Spinal cord (tissue), 10 donors: ENCODE measurements at places on chromosomes 6 and 20. TPM values are rescaled to one million over a fixed set of nuclear protein-coding genes. Genes with fewer than 3 reads are reported as not detected.

Gene CLIC1
- total RNA-seq = 322 TPM

Gene DEFB132
- total RNA-seq = not detected

Gene HLA-DMB
- total RNA-seq = 13.7 TPM

DNA sequence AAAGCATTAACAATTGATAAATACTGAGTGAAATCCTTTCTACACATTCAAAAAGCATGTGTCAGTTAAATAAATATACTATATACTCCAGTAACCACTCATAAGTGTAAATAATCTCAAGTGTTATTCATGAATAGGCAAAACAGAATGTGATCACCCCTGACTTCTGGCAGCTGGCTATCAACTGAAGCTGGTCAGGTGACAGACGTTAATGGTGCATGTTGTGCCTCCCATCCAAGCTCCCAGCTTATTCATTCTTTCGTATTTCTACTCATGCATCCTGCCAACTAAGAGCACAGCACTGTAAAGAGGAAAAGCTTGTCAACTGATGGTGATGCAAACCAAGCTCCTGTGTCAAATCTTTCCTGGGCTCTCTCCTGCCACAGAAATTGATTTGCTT, 7.7 kb downstream of the PSMB1 start:
- no peak for DNase-seq

DNA sequence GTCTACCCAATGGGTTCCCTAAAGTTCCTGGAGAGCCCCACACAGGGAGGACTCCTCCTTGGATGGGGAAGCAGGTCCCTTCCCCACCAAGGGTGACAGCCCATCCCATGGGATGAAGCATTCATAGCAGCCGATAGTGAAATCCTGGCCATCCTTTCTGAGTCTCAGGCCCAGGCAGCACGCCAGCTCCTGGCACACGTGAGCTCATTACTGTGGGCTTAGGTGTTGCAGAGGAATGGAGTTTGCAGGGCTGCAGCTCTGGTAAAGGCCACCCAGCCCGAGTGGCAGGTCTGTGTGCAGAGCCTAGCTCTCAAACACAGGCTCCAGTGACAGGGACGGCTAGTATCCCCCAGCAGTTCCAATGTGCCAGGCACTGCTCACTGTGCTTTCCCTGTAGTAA, 31.0 kb downstream of the SIRPA start:
- DNase-seq = no peak

DNA sequence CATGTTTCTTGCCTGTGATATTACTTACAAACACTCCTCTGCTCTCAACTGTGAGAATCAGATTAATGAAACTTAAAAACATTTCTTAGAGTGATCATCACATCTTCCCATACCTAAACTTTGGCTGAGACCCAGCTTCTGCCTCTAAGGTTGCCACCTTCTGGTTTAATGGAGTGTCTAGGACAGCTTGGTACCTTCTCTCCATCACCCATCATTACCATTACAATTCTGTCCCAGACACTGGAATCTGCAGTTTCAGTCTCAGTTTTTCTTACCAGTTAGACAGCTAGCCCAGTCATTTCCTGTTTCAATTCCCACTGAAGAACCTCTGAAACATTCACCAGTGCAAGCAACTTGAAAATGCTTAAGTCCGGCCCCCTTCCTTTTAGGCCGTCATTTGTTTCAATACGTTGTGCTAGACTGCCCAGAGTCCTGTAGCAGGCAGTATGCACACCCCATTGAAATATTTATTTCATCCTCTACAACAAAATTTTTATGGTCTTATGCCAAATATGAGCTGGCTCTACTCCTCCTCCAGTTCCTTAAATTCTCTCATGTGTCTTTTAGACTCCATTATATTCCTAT, 107.0 kb upstream of the FOXO3 start:
- no peak for DNase-seq

- peak; percentile 92 for DNase-seq
Measured at GRCh38 chr6:147506704-147507114, 1.8 kb upstream of the SAMD5 start.

GRCh38 chr6:131811500-131811899, 3.7 kb downstream of the ENPP1 start:
- no peak for DNase-seq

- DNase-seq = no peak
Measured at GRCh38 chr20:44183282-44183681, 3.7 kb downstream of the JPH2 start.

GRCh38 chr6:82381278-82381677, 17.7 kb downstream of the TPBG start:
- DNase-seq = no peak

DNA sequence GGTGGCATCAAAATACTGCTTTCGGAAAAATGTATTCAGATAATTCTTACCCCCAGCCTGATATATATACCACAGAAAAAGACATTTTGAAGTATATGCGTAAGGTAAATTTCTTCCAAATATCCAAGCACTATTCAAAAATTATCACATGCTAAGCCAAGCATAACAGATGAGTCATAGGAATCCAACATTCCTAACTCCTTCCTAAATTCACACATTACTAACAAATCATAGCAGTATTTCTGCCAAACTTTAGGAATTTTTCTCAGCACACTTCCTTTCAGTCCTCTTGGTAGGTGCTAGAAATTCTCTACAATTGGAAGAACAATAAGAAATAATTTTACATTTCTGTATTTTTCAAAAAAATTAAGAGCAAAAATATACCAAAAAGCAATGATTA, 417.5 kb downstream of the EYS start:
- peak; percentile 25 for DNase-seq
